CD4-positive, alpha-beta T cell treated with Interleukin-4 for 4 hours (primary cell): ENCODE measurements at places on chromosomes 12 and 14.
A peak's percentile ranks its signal among the peaks of the same experiment; 100 is the strongest.

DNA sequence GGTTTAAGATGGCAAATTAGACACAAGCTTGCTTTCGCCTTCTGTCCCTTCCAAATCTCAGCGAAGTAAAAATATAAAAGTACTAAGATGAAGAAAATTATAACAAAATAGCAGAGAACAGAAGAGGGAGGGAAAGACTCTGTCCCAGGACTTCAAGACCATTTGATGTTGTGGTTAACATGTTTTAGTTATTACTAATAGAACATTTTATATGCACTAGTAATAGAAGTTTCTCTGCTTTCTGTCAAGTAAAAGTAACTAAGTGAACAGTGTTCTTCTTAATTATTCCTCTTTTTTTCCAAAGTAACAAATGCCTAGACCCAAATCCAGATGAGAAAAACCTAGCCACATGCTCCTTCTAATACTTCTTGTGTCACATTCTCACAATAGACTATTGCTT is 85.1 kb upstream of the DAAM1 start:
- DNase-seq, result no peak

- DNase-seq, result no peak
Observed at GRCh38 chr12:79707830-79708229, 17.1 kb upstream of the PAWR start.

GRCh38 chr12:79871621-79872020 is 63.3 kb downstream of the PPP1R12A start:
- no peak for DNase-seq

DNA sequence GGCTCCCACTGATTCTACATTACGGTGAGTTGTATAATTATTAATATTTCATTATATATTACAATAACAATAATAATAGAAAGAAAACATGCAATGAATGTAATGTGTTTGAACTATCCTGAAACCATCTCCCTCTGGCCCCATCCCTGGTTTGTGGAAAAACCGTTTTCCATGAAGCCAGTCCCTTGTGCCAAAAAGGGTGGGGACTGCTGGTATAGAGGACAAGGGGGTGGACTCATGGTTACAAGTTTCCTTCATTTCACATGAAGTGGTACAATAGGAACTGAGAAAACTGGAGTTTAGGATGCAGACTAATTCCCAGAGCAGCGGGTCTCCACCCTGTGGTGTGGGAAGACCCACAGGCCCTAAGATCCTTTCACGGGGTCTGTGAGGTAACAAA is 3.0 kb upstream of the C1RL start:
- no peak for DNase-seq

DNA sequence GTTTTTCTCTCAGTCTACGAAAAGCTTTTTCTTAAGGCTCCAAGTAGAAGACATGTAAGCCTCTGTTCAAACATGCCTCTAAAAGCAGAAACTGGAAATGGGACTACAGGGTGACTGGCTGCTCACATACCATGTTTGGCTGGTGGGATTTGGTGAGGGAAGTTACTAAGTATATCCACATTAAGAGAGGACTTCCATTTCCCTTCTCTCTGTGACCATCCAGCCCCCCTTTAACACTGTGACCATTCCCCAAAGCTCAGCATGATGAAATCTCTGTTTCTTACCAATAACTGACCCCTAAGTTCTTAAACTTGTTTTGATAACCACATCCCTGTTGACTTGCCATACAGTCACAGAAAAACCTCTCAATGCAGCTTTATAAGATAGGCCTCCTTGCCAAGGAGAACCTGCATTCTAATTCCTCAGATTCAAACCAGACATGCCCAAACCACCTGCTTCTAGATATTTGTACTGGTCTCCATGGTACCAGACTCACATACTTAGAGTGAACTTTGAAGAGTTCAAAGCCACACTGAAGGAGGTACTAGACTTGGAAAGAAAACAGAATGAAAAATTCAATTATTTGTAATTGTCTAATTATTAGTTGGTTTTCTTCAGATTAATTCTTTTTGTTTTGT is 102.2 kb downstream of the VEZT start:
- no peak for DNase-seq

DNA sequence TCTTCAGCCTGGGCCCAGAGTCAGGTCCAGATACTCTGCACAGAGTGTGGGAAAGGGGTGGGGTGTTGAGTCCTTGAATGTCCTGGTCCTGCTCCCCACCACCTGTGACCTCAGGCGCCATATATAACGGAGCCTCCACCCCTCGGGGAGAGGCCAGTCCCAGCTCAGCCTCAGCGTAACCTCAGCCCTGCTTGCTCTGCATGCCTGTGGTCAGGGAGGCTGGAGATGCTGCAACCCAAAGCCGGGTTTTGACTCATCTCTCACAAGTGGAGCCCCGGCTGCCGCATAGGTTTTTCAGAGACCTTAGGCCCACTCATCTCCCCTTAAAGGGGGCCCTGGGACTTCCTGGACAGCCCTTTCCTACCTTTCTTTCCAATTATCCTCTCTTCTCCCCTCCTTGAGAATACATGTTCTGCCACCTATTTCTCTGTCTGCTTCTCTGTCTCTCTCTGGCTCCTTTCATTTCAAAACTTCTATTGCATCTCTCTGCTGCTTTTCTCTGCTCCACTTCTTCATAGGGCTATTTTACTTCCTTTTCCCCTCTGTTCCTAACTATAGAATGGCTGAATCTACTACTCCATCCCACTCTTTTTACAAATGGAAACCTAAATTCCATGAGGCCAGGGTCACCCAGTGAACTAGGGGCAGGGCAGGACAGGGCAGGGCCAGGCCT is 1.2 kb downstream of the ITGB7 start:
- DNase-seq, result peak; percentile 68

DNA sequence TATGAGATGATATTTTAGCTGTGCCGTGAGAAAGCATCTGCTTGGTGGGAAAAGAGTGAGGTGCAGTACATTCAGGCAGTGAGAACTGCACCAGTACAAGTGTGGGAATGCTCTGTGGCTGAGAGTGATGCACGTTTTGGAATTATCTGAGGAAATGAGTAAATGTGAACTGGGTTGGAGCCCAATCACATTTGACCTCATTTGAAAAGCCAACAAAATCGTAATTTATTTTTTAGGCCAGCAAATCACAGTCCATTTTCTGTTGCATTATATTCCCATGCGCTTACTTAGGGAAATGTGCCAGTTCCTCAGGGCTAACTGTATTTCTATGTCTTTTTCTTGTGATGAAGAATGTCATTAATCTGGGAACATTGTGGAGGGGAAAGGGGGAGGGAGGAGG is 77.3 kb downstream of the SNAPC1 start:
- no peak for DNase-seq
